ENCODE measurements at places on chromosomes 6 and 20. TPM values are rescaled to one million over a fixed set of nuclear protein-coding genes. Genes with fewer than 3 reads are reported as not detected.

GRCh38 chr6:51199105-51199552, 380.5 kb downstream of the TFAP2B start:
- DNase-seq = no peak

DNA sequence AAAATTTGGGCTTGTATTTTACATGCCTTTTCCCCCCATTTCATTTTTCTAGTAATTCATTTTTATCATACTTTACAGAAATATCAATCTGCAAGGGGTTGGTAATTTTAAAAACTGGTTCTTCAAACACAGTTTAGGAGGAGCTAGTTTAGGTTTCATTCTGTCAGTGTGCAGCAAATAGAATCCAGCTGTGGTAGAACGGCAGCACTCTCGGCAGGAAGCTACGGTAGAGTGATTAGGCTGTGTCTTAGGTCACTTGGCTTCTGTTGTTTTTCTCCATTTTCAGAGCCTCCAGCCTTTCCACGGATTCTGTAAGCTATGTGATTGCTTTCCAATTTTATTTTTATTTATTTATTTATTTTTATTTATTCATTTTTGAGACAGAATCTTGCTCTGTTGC, 32.7 kb downstream of the TLDC2 start:
- peak; percentile 42 for DNase-seq

DNA sequence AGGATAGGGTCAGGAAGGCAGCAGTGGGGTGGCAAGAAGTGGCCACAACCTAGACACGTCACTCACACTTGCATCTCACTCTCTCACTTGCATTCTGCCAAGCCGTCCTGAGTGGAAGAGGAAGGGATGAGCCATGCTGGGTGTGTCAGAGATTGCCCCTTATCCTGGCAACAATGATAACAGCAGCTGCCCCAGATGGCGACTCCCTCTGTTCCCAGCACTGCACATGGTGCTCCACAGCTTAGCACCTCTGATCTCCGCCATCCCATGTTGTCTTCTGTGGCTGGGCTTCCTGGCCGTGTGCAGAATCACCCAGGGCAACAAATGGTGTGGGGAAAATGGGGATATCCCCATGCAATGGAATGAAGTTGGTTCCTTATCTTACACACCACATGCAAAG, 11.1 kb downstream of the KCNB1 start:
- DNase-seq = no peak

GRCh38 chr20:12161734-12162133, 244.0 kb downstream of the BTBD3 start:
- no peak for DNase-seq

DNA sequence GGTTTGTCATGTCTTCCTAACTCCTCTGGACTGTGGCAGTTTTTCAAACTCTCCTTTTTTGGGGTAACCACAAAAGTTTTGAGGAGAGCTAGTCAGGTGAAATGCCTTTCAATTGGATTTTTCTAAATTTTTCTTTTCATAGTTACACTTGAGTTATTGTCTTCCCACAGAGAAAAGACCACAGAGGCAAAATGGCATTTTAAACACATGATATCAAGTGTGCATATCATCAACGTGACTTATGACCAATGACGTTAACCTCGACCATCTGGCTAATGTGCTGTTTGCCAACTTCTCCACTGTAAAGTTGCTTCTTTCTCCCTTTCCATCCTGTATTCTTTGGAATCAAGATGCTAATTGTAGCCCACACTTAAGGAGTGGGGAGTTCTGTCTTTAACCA, 41.3 kb upstream of the SNAP25 start:
- no peak for DNase-seq

GRCh38 chr6:5679270-5679669, 327.5 kb downstream of the NRN1 start:
- DNase-seq = no peak

- no peak for DNase-seq
Observed at GRCh38 chr6:3287976-3288707, 29.4 kb downstream of the PSMG4 start.

DNA sequence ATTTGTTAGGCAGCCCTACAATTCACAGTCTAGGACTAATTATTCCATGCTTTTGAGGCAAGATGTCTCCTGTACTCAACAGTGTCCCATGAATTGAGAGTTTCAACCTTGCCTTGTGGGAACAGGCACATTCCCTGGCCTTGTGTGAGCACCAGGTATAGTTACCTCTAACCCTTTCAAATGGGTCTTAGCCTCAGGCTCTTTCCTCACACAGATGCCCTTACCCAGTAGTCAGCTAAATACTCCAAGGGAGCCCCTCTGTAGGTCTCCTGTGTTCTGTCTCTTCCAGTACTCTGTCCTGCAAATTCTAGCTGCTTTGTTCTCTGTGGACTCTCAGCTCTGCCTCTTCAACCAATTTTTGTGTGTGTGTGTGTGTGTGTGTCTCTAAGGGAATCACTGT, 135.3 kb downstream of the ZFAND3 start:
- no peak for DNase-seq

DNA sequence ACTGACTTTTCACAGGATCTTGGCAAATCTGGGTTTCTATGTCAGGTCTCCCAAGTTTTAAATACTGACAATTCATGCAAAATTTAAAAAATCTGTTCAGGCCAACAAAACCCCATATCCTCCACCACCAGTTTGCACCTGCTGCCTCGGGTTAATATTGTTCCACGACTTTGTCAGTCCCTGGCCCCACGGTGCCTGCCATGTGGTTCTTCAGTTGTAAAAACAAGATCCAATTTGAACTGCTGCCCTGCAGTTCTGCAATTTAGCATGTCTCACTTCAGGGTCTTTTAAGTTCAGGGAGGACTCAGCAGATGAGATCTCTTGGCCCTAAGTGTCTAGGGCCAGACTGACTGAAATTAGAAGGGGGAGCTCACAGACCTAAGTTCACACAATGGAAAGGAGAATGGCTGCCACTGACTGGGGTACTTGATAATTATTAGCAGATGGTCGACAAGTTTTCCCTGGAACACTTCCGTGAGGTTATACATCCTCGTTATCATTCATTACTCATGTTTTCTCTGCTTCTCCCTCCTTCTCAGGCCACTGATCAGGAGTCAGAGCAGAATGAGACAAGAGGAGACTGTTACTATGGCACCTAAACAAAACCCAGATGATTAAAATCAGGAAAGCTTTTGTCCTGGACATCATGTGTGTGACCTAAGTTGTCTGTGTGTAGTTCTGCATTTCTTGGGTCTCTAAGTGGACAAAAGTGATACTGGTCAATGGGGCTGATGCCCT, 223.6 kb downstream of the KIF16B start:
- no peak for DNase-seq

DNA sequence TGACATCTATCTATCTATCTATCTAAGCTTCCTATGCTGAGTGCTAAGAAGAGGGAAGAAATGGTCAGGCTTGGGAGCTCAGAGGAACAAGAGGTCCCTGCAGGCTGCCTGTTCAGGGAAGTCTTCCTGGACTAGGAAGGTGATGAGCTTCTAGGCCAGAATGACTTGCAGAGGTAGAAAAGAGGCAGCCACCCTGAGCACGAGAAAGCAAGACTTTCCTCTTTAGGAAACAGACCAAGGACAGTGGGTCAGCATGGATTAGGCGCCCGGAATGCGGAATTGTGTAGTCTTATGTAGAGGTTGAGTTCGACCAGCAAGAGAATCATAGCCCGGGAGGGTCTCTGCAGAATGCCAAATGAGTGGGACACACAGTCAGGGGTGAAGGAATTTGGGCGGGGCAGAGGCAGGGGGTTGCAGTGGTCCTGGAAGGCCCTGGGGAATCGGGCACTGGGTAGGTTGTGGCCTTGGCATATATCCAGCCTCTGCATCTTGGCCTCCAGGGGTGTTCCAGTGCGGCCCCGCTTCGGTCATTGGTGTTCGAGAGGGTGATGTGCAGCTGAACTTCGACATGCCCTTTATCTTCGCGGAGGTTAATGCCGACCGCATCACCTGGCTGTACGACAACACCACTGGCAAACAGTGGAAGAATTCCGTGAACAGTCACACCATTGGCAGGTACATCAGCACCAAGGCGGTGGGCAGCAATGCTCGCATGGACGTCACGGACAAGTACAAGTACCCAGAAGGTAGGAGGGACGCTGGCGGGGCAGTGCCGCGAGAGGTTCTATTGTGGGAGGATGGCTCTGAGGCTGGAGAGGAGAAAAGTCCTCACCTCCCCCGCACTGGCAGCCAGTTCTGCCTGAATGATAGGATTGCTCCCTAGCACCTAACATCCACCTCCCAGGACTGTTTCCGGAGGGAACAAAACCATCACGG, 32.1 kb downstream of the TGM3 start:
- DNase-seq = no peak

- DNase-seq = no peak
Observed at GRCh38 chr6:170464080-170464479, 89.0 kb downstream of the PSMB1 start.

DNA sequence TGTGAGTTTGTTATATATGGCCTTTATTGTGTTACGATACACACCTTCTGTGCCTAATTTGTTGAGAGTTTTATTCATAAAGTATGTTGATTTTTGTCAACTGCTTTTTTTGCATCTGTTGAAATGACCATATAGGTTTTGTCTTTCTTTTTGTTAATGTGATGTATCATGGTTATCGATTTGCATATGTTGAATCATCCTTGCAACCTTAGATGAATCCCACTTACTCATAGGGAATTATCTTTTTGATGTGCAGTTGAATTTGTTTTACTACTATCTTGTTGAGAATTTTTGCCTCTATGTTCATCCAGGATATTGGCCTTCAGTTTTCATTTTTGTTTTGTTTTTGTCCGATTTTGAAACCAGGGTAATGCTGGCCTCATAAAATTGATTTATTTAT, 45.7 kb upstream of the TPD52L1 start:
- no peak for DNase-seq

DNA sequence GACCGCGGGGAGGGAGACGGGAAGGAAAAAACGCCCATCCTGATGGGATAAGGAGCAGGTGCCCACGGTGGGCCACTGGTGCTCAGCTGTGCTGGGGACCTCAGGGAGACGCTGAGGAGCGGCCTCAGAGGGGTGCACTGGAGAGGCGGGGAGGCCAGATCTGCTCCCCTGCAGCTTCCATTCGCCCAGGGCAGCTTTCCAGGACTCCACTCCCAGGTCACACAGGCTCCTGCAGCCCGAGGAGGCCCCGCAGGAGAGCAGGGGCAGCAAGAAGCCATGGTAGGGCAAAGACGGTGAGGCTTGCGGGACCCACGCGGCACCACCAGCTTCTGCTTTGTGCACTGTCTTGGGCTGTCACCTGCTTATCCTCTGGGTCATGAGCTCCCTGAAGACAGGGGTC, 82.5 kb upstream of the SULF2 start:
- no peak for DNase-seq

- DNase-seq = peak; percentile 56
Observed at GRCh38 chr6:79869600-79870084, 77.7 kb downstream of the ELOVL4 start.

DNA sequence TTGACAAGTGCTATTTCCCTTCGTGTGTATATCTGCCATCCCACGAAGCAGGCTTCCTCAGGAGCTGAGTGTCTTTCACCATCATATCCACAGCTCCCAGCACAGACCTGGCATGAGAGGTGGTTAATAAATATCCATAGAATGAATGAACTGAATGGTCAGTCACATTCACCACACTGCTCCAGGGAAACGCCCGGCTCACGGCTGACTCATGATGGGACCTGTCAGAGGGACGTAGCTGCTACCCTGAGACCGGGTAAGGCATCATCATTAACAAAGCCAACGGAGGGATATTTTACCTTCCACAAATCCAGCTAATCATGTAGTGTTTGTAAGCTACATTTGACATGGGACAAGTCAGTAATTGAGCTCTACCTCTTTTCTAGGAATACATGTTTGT, 12.5 kb downstream of the AGPAT4 start:
- DNase-seq = no peak

GRCh38 chr6:63097222-63097621, 114.0 kb upstream of the FKBP1C start:
- DNase-seq = no peak

DNA sequence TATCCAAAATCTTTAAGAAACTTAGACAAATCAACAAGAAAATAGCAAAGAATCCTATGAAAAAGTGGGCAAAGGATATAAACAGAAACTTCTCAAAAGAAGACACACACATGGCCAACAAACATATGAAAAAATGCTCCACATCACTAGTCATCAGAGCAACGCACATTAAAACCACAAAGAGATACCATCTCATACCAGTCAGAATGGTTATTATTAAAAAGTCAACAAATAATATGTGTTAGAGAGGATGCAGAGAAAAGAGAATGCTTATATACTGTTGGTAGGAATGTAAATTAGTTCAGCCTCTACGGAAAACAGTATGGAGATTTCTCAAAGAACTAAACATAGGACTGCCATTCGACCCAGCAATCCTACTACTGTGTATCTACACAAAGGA, 212.0 kb upstream of the DTNBP1 start:
- no peak for DNase-seq

DNA sequence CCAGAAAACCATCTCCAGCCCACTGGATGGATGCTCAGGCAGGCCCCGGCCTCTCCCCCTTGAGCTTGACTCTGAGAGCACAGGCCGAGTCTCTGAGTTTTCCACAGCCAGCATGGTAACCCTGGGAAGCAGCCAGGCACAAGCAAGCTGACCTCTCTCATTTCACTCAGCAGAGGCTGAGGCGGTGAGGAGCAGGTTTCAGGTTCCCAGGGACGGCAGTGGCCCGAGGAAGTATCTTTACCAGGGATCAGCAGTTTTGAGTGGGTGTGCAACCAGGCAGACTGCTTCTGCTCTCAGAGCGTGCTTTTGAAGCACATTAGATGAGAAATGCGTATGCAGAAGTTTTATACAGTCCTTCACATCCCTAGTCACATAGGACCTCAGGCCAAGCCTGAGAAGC, 12.6 kb downstream of the HCK start:
- DNase-seq = no peak

DNA sequence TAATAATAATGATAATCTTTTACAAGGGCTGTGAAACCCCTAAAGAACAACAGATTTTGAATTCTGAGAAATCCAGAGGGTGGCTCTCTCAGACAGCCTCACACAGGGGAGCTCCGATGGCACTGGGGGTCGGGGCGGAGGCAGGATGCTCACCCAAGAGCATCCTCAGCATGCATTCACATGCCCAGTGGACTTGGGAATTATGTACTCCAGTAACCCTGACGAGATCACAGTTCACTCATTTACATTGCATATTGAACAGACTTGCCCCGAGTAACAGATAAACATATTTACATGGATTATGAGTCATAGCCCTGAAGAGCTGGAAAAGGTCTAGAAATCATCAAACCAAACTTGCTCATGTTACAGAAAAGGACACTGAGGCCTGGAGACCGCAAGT, 482.7 kb upstream of the JARID2 start:
- no peak for DNase-seq

- DNase-seq = no peak
Observed at GRCh38 chr6:83709748-83710050, 798 bp upstream of the SNAP91 start.

- no peak for DNase-seq
Observed at GRCh38 chr6:152129691-152130151, 322.2 kb downstream of the ESR1 start.

GRCh38 chr20:41483553-41483930, 116.9 kb upstream of the EMILIN3 start:
- DNase-seq = no peak

Gene NMBR
- polyA plus RNA-seq = 0.18 TPM

Gene TNF
- polyA plus RNA-seq = 0.25 TPM

Gene TAP2
- 15.8 TPM for polyA plus RNA-seq

Gene B3GALT4
- polyA plus RNA-seq = 4.8 TPM

Gene HRH3
- polyA plus RNA-seq = not detected

Gene SCRT2
- polyA plus RNA-seq = not detected

Gene POM121L2
- polyA plus RNA-seq = not detected

Gene PAX1
- polyA plus RNA-seq = not detected
